GM13977 (cell line): ENCODE measurements at places on chromosomes 1 and 21.

- DNase-seq, result no peak
These were observed 19.1 kb downstream of the SLC25A33 start for GRCh38 chr1:9558271-9558945.

DNA sequence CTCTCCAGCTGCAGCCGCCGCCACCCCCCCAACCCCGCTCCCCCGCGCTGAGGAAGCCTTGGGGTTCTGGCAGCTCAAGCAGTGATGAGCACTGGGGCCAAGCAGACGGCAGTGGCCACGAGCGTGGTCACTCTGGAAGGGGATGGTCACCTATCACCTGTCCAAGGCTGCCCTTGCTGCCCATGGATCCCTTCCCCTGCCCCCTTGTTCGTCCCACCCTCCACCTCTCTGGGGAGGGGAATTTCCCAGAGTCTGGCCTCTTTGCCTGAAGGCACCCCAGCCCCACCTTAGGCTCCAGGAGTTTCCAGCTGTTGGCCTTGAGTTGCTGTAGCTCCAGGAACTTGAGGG, 7.2 kb upstream of the SMIM12 start:
- no peak for DNase-seq

- no peak for DNase-seq
These were observed 33.5 kb downstream of the ADGRL2 start for GRCh38 chr1:81834268-81834667.

DNA sequence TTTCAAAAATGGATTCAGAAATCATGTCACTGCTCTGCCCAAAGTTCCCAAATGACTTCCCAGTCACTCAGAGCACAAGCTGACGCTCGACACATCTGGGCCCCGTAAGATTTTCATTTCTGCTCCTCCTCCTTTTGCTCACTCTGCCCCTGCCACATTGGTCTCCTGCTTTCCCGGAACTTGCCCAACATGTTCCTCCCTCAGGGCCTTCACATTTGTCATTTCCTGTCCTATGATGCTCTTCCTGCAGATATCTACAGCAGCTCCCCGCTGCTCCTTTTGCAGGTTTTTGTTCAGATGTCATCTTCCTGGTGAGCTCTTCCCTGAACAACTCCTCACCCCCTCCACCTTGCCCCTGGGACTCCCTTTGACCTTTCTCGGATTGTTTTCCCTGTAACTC, 58.5 kb upstream of the IVNS1ABP start:
- no peak for DNase-seq

- DNase-seq, result peak; percentile 72
These were observed 76.8 kb upstream of the HNRNPU start for GRCh38 chr1:244941121-244941520.

GRCh38 chr1:220751111-220751510, 3.0 kb downstream of the MTARC2 start:
- DNase-seq, result no peak

DNA sequence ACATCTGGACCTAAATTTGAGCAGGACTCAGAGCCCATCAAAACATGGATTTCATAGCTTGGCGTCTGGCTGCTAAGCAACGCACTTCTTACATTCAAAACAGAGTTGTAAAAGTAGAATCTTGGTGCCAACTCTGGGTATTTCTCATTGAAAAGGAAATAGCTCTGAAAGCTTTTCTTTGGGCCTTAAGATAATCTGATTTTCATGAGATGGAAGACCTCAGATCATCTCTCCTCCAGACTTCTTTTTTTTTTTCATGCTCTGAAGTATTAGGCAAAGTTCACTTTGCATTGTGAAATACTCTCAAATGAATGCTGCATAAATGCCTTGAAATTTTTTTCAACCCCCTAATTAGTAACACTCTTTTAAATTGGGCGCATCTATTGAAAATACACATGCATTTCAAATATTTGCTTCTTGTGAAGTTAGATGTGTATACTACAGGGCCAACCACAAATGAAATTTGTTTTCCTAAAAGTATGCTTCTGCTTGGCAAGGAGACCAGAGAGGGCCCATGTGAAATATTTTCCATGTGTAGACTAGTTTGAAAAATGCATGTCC, 4.2 kb downstream of the ADAMTS5 start:
- DNase-seq, result no peak

DNA sequence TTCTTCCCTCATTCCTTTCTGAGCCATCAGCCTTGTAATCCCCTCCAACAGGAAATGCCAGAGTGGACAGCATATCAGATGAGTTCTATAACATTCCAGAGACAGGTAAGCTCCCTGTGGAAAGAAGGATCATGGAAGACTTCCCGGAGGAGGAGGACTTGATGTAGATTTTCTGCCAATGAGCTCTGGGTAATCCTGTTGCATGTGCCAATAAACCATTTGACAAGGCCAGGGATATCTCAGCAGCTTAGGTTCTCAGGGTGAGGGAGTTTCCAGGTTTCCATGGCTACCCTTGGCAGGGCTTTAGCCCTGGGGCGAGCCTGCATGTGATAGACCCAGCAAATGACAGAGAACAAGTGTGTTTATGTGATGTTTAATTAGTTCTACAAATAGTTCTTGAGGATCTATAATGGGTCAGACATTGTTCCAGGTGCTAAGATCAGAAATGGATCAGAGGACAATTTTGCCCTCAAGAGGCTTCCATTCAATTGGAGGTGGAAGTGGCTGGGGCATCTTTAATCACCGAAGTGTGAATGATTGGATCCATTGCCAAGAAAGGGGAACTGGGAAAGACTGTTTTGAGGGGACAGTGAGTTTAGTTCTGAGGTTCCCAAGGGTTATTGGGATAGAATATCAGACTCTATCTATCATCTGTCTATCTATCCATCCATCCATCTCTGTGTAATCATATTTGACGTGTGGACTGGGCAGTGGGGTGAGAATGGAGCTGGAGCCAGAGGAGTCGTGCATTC, 6.9 kb downstream of the PLA2G5 start:
- peak; percentile 36 for DNase-seq

GRCh38 chr1:151615711-151616504, 4.1 kb downstream of the SNX27 start:
- no peak for DNase-seq

GRCh38 chr21:41666641-41667081, 100.2 kb downstream of the RIPK4 start:
- no peak for DNase-seq

- no peak for DNase-seq
These were observed 223.0 kb downstream of the PBX1 start for GRCh38 chr1:164781972-164782371.

DNA sequence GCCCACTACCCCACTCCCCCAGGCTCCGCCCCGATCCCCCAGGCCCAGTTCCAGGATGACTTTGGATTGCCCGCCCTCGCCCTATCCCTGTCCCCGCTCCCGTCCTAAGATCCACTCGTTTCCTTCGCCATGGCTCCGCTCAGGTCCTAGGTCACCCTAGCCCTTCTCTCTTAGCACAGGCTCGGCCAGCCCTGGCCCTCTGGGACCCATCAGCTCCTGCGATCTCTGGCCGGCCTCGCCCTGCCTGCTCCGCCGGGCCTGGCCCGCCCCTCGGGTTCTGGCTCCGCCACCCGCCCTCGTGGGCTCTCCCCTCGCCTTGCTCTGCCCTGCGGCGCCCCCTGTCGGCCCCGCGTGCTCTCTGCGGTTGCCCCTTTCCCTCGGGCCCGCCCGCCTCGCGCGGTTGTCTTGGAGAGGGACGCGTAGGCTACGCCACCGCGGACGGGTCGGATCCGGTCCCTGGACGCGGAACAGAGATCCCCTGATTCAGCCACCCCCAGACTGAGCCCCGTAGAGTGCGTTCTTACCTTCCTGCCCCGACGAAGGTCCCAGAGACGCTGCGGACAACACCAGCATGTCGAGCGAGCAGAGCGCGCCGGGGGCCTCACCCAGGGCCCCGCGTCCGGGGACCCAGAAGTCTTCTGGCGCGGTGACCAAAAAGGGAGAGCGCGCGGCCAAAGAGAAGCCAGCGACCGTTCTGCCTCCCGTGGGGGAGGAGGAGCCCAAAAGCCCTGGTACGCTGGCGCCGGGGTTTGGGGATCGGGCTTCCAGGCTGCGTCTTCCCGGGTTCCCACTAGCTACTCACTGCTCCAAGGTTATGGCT, at the start of gene LRRC71:
LRRC71 (plus strand) TSS at position 400 of the 820 bp plus-strand sequence; CDS start at position 572, 172 bp downstream.
- DNase-seq, result peak; percentile 81

DNA sequence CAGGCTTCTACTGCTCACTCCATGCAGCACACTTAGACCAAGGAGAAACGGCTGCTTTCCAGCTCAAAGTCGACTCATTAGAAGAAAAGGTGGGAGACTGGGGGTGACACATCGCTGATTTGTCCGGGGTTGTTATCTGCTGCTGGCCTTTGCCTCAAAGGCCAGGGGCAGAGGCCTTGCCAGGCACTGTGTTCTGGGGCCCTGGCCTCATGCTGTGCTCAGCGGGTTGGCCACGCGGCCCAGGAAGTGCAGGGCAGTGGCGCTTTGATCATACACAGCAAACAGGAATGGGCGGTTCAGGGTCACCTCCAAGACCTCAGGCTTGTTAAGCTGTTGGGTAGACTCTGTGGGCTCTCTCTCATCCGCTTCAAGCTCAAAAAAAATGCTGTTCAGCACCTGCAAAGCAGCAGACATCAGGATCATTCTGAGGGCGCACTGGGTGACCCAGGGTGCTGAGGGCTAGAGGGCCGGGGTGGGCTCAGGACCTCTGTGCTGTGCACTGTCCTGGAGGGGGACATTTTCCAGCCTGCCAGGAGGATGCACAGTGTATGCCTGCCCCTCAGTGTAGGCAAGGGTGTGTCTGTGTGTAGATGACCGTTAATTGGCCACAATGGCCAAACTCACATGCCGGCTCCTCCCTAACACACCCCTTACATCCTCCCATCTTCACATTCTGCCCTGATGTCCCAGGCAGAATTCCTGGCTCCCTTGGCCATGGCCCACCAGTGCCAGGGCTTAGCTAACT, 10.8 kb downstream of the AGT start:
- DNase-seq, result no peak

DNA sequence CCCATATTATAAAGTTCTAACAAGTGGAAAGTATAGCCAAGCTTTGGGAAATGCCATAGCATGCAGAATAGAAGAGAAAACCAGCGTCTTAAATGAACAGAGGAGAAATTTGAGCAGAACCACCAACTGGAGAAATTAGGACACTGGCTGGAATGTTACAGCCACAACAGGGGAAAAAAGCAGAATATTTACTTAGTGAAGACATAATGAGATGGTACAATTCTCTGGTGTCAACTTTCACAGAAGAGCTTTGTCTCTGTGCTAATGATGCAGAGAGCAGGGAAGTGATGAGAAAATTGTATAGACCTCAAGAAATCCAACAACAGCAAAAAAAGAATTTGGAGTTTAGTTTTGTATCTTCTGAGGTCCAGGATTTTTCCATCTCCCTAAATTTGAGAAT, 249.7 kb downstream of the KIF26B start:
- DNase-seq, result no peak

DNA sequence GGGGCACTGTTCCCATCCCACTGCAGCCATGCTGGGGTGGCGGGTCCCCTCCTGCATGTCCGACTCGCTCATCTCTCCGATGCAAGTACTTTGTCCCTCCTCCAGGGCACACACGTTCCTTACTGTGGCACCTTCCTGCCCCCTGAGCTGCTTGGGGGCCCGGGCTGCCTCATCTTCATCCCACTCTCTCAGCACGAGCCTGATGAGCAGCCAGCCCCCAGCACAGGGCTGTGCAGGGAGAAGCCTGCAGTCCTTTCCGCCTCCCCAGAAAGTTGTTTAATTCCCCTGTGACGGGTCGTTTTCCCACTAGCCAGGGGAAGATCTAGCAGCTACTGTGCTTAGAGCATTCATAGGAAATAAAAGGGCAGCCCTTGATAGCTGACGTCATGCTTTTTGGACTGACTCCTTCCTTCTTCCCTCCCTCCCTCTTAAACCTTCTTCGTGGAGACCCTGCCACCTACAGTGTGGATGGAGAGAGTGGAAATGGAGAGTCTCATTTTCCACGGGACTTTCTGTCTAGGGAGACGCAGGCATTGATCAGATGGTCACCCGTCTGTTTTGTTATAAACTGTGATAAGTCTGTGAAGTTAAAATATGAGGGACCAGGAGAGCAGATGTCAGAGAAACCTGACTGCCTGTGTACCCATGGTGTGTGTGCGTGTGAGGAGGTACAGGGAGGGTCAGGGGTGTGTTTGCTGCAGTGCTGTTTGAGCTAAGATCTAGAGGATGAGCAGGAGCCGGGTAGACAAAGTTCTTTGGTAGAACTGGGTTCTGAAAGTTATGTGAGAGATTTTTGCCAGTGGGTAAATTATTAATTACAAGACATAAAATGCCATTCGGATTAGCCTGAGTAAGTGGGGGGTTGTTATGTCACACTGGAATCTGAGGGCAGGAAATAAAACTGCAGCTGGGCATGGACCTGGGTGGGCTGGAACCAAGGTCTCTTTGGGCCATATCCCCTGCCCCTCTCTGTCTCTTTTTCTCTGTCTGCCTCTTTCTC, 34.3 kb downstream of the GPR137B start:
- DNase-seq, result peak; percentile 1

- DNase-seq, result no peak
These were observed 263.2 kb upstream of the ZP4 start for GRCh38 chr1:238153939-238154338.

DNA sequence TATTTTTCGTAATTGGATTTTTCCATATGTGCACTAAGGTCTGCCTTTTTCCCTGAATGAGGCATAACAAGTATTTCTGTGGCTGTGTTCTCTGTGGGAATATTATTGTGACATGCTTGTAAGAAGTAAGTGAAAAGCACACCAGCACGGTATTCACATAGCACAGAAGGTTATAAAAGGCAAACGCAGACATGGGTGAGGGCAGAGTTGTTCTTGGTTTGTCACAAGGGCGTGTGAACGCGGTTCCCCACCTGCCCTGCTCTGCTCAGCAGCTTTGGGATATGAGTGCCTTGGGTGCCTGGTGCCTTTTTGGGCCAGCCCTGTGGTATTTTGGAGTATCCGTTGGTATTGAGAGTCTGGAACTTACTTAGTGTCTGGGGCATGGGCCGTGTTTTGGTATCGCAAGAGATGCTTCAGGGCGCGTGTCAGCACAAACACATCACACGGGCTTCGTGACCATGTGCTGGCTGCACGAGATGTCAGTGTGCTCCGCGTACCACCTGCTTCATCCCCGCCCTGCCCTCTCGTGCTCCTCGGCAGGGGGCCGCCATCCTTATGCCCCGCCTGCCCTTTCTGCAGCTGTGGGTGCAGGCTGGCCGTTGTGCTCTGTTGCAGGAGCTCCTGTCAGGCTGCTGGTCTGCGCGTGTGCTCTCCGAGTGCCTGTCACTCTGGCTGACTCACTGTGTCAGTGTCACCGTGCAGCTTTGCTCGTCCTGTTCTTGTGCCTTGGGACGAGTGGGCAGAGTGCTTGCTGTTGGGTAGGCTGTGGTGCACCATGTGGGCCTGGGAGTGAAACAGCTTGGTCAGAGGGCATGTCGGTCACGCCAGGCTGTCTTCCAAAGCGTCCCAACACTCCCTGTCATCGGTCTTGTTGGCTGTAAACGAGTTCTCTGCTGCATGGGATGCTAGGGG, 15.0 kb downstream of the SKI start:
- DNase-seq, result no peak

GRCh38 chr1:221449801-221450470, 292.0 kb downstream of the DUSP10 start:
- no peak for DNase-seq
